Frontal cortex (tissue), 4 donors: ENCODE measurements at places on chromosomes 5 and 9.

DNA sequence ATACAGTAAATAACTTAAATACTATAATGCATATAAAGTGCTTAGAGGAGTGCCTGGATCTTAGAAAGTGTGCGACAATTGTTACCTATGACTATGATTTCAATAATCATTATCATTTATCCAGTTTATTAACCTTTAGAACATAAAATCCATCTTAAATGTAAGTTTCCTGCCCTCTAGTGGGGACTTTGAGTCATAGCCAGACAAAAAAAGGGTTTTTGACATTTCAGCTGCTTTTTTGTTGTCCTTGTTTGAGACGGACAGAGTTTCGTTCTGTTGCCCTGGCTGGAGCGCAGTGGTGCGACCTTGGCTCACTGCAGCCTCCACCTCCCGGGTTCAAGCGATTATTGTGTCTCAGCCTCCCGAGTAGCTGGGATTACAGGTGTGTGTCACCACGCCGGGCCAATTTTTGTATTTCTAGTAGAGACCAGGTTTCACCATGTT, 9.7 kb upstream of the C9orf152 start:
- peak; percentile 22 for DNase-seq

DNA sequence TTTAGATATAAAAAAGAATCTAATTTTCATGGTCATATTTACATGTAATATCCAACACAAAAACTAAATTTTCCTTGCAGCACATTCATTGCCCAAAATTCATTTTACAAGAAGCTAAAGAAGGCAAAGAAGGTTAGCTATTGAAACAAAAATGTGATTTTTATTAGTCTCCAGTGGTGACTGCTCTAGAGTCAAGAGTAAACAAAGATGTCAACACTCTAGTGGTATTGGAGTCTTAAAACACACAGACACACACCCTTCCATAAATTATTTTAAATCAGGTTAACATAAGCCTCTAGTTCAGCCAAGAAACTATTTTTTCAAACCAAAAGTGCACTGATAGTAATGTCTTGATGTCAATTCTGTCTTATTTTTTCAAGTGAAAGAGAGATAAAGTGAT, 329.2 kb downstream of the ZNF608 start:
- no peak for DNase-seq

DNA sequence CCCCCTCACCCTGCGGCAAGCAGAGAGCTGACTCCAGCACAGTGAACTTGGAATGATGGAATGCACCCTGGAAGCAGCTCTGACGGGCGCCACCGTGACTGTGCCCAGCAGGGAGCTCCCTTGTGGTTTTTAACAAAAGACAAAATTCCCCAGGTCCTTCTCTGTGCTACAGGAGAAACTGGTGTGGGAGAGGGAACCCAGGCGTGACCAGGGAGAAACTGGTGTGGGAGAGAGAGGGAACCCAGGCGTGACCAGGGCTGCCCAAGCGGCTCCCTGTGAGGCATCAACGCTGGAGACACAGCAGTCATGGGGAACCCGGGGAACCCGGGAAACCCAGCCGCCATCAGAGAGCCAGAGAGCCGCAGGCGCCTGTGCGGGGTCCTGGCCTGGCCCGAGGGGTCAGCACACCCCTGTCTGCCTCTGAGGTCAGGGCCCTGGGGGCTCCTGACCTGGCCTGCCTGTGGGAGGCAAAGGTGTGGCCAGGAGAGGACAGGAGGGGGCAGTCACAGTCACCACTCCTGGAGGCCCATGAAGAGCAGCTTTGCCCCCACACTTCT, 3.1 kb upstream of the AHRR start:
- DNase-seq: no peak

DNA sequence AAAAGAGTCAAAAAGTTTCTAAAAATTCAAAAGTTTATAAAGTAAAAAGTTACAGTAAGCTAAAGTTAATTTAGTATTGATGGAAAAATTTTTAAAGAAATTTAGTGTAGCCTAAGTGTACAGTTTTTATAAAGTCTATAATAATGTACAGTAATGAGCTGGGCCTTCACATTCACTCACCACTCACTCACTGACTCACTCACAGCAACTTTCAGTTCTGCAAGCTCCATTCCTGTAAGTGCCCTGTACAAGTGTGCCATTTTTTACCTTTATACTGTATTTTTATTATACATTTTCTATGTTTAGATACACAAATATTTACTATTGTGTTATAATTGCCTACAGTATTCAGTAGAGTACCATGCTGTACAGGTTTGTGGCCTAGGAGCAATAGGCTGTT, 239.5 kb upstream of the MAP3K1 start:
- no peak for DNase-seq

- DNase-seq: no peak
These were observed 289.2 kb upstream of the TMEM161B start for GRCh38 chr5:88557881-88558280.

GRCh38 chr9:93079371-93079770, 16.6 kb upstream of the CARD19 start:
- DNase-seq: no peak

- DNase-seq: no peak
These were observed 171.2 kb upstream of the KIF2A start for GRCh38 chr5:62134811-62135210.

GRCh38 chr5:50733741-50734140, 67.3 kb downstream of the PARP8 start:
- DNase-seq: no peak

DNA sequence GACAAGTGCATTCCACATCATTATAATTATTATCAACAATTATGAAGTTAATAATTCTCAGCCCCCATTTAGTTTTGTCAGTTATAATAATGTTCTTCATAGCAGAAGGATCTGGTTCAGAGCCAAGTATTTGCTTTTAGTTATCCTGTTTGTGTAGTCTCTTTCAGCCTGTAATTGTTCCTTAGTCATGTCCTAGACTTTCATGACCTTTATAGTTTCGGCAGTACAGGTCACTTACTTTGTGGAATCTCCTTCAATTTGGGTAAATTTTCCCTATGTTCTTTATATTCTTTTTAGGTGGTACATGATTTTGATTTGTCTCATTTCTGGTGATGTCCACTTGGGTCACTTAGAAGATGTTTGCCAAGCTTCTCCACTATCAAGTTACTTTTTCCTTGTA, 34.3 kb downstream of the UBE2R2 start:
- no peak for DNase-seq

DNA sequence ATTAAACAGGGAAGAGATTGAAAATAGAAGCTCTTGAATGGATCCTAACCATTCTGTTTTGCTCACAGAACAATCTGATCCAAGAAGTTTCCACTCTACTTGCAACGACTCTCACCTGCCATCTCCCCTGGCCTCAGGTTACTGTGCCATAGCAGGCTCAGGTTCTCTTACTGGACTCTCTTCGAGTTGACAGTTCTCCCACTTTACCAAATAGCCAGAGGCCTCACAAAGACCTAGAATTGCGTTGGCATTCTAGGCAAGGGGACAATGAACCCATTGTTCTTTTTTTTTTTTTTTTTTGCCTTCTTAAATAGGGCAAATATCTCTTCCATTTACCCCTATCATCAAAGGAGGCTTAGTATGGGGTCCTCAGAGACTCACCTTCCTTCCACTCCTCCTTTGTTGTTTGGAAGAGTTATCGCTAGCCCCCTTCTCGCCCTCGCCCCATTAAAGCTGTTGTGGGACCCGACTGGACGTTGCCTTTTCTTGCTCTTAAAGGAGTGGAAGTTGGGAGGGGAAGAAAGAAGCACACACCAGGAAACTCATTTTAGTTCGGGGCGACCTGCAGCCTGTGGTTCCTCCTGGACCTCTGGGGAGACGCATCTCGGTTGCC, 688 bp upstream of the PLPPR1 start:
- DNase-seq: no peak

DNA sequence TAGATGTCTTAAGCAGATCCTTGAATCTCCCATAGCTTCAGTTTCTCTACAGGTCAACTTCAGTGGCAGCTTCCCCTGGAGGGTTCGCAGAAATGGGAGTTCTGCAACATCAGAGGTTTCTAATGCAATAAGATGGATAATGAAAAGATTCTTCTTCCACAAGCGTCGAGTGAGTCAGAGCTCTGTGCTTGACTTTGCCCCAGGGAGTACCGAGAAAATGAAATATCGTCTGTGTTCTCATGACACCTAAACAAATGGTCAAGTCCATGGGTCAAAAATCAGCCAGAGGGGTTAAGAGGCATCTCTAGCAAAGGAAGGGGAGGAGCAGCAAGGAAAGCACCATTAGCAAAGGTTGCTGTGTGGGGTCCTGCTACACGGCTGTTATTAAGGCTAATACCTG, 3.2 kb upstream of the ADRA1B start:
- no peak for DNase-seq

- no peak for DNase-seq
These were observed 213.6 kb downstream of the DAB2IP start for GRCh38 chr9:121865060-121865459.

DNA sequence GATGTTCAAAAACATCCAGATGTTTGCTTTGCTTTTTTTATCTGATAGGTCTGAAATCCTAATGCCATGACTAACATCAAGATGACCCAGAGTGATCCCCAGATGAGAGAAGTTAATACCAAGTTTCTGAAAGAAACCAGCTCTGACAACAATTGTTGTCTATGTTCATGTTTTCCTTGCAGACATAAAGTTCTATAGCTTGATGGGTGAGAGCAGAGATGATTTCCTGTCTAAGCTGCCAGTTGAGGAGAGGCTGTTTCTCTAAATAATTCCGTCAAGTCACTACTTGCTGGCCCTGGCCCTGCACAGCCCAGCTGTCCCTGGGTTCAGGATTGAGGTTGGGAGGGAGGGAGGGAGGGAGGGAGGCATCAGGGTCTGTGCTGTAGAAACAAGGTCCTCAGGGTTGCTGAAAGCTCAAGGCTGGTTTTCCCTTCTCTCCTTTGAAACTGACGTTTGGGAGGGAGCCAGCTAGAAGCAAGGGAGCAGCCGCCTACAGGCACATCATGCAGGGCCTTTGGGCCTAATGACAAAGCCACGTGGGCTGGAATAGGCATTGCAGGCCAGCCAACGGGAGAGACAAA, 3.9 kb downstream of the SPARC start:
- no peak for DNase-seq

DNA sequence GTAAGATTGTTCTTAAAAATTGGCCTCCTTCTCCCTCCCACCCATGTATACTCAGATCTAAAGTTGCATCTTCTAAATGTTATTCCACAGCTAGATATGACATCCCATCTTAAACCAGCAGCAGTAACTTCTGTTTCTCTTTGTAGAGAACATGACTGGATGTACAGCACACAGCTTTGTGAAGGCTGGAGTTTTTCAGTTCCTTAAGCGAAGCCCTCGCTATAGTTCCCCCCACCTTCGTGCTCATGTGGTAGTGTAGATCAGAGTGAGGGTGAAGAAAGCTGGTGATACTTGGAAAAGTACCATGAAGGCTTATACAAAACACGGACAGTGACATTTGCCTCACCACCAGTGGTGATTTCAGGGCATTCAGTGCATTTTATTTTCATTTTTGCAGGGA, 137.5 kb downstream of the MAT2B start:
- DNase-seq: no peak

GRCh38 chr9:99748266-99748665, 73.4 kb upstream of the NR4A3 start:
- DNase-seq: no peak

DNA sequence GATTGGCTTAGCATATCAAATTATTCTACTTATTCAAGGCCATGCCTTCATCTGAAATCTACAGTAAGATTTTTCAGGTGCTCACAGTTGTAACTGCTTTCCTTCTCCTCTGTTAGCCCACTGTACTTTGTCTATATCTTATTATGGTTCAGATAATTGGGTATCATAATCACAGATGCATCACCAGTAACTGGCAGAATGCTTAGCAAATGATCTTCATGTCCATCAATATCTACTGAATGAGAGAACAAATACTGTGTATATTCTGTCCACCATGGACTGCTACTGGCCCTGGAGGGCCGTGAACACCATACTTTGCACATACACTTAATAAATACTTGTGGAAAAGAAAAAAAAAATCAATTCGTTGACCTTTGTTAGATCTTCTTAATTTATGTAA, 96.2 kb downstream of the MEF2C start:
- DNase-seq: no peak

DNA sequence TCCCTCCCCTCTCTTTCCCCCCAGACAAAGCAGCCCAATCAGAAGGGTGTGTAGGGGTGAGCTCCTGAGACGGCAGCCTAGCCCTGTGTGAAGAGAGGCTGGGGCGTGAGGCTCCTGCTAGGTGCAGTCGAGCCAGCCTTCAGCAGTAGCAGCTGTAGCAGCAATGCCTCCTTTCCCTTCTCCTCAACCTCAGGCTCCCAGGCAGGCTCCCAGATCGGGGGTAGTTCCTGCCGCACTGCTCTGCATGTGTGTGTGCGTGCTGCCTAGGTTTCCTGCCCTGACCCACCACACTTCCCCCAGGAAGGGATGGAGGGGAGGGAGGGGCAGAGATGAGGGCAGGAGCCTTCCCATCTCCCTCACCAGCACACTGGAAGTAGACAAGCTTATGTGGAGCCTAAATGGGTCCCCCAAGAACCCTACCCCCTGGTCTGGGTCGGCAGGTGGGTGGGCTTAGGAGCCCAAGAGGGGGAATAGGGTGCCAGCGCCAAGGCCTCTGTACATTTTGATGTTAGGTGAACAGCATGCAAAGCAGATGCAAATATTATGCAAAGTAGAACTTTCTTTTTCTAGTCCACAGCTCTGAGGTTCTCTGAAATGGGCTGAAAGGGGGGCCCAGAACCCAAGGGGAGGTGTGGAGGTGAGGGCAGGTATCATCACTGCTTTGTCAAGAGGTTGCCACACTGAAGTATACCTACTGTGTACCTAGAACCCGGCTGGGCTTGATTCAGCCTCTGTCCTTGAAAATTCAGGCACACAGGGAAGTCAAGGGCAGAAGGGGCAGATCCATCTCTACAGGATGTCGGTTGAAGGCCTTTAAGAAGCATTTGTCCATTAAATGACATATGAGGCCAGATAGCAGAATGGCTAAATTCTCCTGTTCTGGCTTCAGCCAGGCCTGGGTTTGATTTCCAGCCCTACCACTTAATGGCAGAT, 57.8 kb downstream of the CXXC5 start:
- DNase-seq: no peak

DNA sequence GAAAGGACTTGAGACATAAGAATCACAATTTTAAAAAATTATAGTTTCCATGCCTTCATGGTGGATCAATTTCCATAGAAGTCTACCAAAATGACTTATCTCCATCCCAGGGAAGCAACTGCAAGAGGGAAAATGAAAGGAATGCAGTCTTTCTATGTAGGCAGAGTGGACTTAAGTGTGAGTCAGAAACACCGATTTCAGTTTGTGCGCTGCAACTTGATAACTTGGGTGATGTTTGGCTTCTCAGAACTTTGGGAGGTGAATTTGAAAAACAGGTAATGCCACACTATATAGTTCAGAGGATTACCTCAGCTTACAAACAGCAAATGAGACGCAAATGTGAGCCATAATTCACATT, 708 bp upstream of the CSNK1G3 start:
- DNase-seq: no peak
